Suprapubic skin (tissue), 4 donors: ENCODE measurements at places on chromosomes 16 and 17.

DNA sequence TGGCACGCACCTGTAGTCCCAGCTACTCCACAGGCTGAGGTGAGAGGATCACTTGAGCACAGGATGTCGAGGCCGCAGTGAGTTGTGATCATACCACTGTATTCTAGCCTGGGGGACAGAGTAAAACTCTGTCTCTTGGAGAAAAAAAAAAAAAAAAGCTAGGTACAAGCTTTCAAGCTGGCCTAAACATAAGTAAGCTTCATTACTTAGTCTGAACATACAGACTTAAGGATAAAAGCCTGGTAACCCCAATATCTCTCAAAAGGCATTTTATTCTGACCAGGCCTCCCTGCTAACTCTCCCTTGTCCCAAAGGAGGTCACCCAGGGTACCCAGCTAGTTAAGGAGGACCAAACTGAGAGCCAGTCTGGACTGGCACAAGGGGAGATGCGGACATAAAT is 46.2 kb downstream of the TOM1L2 start:
- no peaks in the 10 kb centered on the region for H3K36me3 ChIP-seq
- H3K4me1 ChIP-seq: peaks cover 51% of the 10 kb centered on the region
- no peak overlapping the region for H3K27ac ChIP-seq
- no peak overlapping the region for H3K4me3 ChIP-seq
- no peak for DNase-seq

- H3K27me3 ChIP-seq: no peaks in the 10 kb centered on the region
- H3K36me3 ChIP-seq: peaks cover 88% of the 10 kb centered on the region
- H3K4me3 ChIP-seq: no peak overlapping the region
- H3K27ac ChIP-seq: no peak overlapping the region
- H3K4me1 ChIP-seq: no peaks in the 10 kb centered on the region
- DNase-seq: peak; percentile 36
These were observed 9.7 kb downstream of the ZNHIT3 start for GRCh38 chr17:36496018-36496789.

GRCh38 chr16:29315046-29315445 is 91.5 kb downstream of the NPIPB11 start:
- H3K27ac ChIP-seq: no peak overlapping the region
- no peak overlapping the region for H3K4me3 ChIP-seq
- H3K36me3 ChIP-seq: no peaks in the 10 kb centered on the region
- no peaks in the 10 kb centered on the region for H3K27me3 ChIP-seq
- no peak for DNase-seq

GRCh38 chr17:33521784-33522183 is 228.7 kb upstream of the ASIC2 start:
- DNase-seq: no peak
- no peaks in the 10 kb centered on the region for H3K27me3 ChIP-seq
- peaks cover 12% of the 10 kb centered on the region for H3K4me1 ChIP-seq

DNA sequence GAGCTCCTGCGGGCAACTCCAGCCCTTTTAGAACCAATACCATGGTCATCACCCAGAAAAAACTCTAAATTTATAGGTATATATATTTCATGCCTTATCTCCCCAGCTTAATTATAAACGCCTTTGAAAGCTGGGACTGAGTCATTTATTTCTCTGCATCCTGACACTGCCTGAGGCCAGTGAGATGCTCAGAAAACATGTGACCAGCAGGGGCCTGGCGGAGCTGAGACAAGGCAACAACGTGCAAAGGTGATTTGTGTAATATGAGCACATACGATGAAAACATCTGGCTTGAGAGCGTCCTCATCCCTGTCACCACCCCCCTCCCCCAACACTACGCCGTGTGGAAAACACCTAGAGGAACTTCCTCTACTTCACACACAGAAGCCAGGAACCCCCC is 22.7 kb downstream of the NXN start:
- DNase-seq: no peak
- H3K4me3 ChIP-seq: no peak overlapping the region
- H3K4me1 ChIP-seq: peaks cover 1% of the 10 kb centered on the region

DNA sequence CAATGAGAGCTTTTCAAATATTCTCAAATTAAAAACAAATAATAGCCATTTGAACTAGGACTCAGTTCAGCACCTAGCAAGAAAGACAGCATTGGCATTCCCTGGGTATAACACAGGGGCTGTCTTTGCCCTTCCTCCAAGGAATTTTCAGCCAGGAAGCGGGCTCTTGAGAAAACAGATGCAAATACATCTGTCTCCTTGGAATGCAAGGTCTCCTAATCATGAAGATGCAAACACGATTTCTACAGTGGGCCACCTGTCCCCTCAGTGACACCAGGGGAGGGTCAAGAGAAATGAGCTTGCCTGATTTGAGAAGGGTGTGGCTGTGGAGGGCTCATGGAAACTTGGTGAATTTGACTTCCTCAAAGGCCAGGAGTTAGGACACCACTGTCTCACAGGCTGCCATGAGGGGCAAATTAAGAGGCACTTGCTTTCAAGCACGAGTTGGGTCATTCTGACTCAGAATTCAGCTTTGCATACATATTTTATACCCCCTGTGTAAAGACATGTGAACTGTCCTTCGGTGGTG is 24.5 kb upstream of the SUPT4H1 start:
- no peaks in the 10 kb centered on the region for H3K36me3 ChIP-seq
- H3K27me3 ChIP-seq: no peaks in the 10 kb centered on the region
- peaks cover 19% of the 10 kb centered on the region for H3K4me1 ChIP-seq
- DNase-seq: no peak
- no peak overlapping the region for H3K4me3 ChIP-seq

DNA sequence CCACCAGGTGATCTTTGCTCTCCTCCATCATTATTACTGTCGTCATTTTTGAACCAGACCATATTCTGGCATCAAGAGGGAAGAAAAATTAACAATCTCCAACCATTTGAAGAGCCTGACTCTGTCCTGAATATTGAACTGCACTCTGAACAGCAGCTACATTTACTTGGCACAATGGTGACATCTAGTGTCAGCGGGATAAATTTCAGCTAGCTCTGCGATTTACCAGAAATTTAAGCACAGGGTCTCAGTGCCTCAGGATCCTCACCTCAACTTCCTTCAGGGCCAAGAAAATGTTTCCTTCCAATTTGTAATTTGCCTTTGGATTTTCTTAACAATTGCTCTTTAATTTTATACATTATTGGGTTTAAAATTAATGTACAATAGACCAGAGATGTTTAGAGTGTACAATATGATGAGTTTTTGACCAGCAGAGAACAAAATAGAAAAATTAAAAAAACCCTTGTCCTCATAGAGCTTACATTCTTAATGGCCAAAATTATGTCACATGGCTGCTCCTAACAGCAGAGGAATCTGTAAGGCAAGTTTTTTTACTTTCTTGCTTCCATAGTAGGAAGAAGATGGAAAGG is 10.7 kb upstream of the ZNF19 start:
- no peaks in the 10 kb centered on the region for H3K36me3 ChIP-seq
- H3K4me3 ChIP-seq: no peak overlapping the region
- no peak overlapping the region for H3K27ac ChIP-seq
- no peaks in the 10 kb centered on the region for H3K4me1 ChIP-seq

- H3K27me3 ChIP-seq: no peaks in the 10 kb centered on the region
- no peaks in the 10 kb centered on the region for H3K4me1 ChIP-seq
- no peak for DNase-seq
- no peaks in the 10 kb centered on the region for H3K36me3 ChIP-seq
- H3K27ac ChIP-seq: no peak overlapping the region
- no peak overlapping the region for H3K4me3 ChIP-seq
These were observed 1691.4 kb downstream of the TP53TG3F start for GRCh38 chr16:35150805-35151312.
